Activated T-helper 2 cell treated with anti-CD3 and anti-CD28 coated beads, Interferon-gamma antibody, Interleukin-2, Interleukin-4, amounts not matched to agents 10 μg/mL and 5 μg/mL and 100 μg/mL, durations not matched to agents 14 hours and 24 hours and 36 hours (primary cell): ENCODE measurements at places on chromosomes 12 and 14.

DNA sequence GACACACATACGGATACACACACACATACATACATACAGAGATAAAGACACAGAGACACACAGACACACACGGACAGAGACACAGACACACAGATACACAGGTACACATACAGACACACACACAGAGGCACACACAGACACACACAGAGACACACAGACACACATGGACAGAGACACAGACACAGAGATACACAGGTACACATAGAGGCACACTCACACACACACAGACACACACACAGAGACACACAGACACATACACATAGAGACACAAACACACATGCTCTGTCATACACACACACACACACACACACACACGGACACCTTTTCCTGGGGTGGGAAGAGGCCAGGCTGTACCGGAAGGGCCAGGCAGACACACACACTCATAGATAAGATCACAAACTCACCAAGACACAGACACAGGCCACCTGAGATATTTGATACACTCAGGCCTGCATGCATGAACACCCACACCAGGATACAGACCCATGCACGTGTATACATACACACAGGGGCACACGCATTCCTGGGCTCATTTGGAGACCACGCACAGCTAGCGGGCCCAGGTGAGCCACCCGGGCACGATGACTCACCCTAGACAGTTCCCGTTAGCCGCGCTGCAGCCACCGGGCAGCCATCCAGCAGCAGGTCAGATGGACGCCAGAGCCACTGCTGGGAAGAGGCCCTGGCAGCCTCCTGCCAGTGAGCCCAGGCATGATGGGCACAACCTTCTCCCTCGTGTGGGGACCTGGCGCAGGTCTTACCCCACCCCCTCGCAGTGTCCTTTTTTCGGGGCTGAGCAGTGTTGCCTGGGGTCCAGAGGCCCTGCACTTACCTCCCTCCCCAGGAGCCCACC, 1.8 kb upstream of the AHNAK2 start:
- DNase-seq: no peak

- DNase-seq: no peak
Measured at GRCh38 chr14:73958591-73958990, 8.5 kb downstream of the COQ6 start.

- DNase-seq: peak; percentile 78
Measured at GRCh38 chr12:56129206-56129941, 1.3 kb downstream of the ESYT1 start.

DNA sequence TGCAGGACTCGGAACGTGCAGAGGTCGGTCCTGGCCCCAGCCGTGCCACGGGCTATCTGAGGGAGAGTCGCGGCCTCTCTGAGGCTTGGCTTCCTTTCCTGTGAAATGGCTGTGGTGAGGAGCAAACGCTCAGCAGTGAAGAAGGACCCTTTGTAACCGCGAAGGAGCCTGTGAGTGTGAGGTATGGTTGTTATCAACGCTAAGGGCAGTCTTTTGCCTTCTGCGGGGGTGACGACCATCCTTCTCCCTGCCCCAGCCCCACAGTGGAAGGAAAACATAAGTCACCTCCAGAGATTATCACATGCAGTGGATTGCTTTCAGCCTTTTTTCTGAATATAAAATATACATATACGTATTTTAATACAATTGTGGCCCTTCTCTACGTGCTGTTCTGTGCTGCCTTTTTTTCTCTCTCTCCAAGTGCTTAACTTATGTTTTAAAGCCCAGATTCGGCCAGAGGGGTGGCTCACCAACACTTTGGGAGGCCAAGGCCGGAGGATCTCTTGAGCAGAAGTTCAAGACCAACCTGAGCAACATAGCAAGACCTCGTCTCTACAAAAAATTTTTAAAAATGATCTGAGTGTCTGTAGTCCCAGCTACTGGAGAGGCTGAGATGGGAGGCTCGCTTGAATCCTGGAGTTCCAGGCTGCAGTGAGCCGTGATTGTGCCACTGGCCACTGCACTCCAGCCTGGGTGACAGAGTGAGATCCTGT, 17.4 kb downstream of the TAMALIN start:
- DNase-seq: no peak

DNA sequence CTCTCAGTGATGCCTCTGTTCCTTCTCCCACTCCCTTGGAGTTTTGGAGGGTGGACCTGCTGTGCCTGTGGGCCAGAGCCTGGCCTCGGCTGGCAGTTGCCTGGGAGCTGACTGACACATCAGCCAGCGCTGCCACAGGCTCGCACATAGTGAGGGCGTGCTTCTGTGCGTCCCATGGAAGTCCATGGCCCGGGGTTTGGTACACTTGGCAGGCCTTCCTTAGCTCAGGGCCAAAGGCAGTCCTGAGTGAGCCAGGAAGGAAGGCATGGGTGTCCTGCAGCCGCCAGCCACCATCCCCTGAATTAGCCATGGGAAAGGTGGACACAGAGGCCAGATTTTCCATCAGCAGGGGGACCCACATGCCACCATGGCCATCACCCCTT, 1.1 kb upstream of the DEGS2 start:
- DNase-seq: no peak

DNA sequence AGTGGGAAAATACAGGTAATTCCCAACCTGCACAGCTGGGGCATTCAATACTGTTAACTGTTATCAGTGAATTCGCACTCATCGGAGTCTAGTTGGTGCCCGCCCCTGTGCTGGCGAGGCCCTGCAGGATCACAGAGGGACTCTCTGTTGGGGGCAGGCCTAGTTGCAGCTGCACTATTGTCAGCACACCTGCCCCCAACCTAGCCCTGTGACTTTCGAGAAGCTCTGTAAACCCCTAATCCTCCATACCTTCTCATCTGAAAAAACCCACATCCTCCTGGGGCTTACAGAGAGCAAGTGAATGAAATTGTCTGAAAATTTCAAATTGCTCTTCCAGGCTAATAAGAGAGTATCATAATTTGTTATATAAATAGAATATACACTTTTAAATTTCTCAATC, 132.2 kb upstream of the NUDT4 start:
- peak; percentile 12 for DNase-seq
